ENCODE measurements at places on chromosomes 16 and 17.

GRCh38 chr17:81725439-81725838 lies 13.4 kb downstream of the SLC25A10 start:
- no peak for DNase-seq

- no peak for DNase-seq
These were observed 62.6 kb upstream of the SDK2 start for GRCh38 chr17:73706858-73707257.

- DNase-seq, result no peak
These were observed 400.9 kb downstream of the SLC39A11 start for GRCh38 chr17:72691586-72691985.

DNA sequence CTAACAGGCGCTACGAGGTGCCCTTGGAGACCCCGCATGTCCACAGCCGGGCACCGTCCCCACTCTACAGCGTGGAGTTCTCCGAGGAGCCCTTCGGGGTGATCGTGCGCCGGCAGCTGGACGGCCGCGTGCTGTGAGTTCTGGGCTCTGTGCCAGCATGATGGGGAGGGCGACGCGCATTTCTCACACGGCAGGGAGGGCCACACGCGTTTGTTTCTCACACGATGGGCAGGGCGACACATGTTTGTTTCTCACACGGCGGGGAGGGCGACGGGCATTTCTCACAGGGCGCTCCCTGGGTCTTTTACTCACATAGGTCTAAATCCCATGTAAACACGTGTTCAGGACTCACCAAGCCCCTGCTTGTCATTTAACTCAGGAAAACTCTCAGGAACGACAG lies 4.4 kb downstream of the GAA start:
- no peak for DNase-seq

GRCh38 chr17:79617740-79618382 lies 7.0 kb upstream of the RBFOX3 start:
- no peak for DNase-seq
